ENCODE measurements at places on chromosomes 12 and 14.

DNA sequence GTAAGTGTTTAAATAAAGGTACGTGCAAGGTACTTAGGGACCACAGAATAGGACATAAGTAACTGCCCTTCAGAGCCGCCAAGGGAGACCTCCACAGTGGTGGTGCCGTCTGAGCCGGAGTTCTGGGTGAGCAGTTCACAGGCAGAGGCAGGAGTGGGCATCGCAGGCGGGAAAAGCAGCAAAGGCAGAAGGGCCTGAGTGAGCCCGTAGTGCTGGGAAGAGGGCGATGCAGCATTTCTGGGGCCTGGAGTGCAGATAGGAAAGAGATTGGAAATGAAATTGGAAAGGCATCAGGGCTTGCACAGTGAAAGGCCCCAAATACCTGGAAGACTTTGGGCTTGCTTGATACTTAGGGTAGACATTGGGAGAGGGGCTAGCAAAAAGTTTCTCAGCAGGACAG lies 32.9 kb downstream of the EVL start:
- no peak for DNase-seq

DNA sequence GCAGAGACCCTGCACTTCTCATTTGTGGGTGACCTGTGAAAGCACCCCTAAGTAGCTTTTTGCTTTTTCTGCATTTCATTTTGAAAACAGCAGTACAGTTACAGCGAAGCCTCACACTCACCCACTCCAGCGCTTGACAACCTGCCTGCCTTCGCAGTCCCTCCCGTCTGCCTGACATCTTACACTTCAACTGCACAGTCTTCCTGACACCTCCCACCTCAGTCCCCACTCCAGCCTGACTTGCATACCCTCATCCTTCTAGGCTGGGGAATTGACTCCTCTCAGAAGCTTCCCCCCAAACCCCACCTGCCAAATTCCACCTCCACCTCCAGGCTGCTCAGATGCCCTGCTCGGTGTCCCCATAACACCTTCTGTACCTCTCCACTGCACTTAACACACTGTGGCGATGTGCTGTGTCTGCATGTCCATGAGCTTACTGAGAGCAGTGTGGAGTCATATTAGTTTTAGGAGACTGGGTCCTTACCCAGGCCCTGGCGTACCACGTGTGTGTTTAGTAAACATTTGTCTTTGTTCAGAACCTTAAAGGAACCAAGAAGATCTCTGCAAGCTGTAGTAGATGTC lies 159.4 kb downstream of the PRKCH start:
- DNase-seq = no peak

DNA sequence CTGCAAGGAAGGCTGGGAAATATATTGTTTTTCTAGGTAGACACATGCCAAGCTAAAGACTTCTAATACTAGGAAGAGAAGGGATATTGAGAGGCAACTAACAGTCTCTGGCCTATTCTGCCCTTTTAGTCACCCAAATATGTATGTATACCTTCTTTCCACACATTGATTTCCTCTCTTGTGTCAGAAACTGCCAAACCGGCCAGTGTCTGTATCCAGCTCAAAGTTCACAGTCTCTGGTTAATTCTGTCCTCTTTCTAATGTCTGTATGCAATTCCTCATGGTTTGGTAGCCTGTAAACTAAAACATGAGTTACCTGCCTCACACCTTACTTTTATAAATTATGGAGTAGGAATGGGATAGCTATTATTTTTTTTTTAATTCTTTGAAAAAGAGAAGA lies 25.2 kb upstream of the CPSF6 start:
- DNase-seq = no peak

- DNase-seq = peak; percentile 36
Measured at GRCh38 chr14:69263364-69263763, 3.4 kb downstream of the GALNT16 start.

DNA sequence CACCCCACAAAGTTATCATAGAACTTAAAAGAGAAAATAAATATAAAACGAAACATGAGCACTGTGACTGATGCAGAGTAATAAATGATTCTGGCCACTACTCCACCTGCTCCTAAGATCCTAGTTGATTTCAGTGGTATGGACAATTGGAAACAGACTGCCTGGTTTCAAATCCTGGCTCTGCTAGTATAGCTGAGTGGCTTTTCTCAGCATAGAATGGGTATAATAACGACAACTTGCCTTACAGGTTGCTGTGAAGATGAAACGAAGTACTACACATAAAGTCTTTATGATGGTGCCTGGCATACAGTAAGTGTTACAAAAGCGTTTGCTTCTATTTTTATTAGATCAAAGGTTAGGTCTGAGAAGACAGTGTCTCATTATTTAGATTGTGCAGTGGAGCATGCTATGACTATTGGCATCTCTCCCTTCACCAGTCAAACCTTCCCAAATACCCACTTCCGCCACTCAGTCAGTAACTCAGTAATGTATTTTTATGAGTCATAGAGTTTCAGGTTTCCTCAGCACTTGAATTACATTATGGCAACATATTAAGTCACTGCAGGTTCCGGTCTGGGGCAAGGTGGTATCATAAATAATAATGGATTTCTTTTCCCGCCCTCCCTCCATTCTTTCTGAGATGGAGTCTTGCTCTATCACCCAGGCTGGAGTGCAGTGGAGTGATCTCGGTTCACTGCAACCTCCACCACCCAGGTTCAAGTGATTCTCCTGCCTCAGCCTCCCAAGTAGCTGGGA lies 29.7 kb upstream of the NR2C1 start:
- no peak for DNase-seq

GRCh38 chr14:75435473-75435872 lies 7.7 kb downstream of the JDP2 start:
- DNase-seq = no peak

DNA sequence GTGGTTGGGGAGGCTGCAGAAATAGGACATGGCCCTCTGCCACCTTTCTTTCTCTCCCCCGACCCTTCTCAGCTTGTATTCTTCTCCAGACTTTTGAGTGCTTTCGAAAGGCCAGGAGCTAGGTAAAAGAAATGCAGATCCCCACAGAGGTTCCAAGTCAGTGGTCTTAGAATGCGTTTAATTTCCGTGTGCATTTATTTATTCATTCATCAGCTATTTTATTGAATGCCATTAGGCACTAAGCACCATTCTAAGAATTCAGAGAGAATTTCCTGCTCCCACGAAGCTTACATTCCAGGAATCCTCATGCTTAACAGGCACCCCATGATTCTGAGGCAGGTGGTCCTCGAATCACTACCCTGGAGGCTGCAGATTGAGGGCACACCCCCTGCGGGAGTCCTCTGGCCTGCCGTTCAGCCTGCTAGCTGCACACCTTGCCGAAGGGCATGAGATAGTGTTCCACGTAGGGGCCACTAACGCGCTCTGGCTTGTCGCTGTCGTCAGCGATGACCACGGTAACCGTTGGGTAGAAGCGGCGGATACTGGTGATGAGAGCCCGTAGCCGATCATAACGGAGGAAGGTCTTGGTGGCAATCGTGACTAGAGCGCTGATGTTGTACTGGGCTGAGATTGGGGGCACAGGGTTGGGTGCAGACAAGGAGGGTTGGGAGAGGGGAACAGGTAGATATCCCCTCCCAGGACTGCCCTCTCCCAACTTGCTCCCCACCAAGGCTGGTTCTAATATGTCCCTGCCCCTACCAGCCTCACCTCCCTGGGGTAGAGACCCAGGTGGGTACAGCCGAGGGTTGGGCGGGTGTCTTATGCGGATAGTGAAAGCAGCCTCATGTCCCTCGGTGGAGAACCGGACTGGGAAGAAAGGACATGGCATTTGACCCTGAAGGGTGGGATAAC lies 4.5 kb downstream of the B4GALNT1 start:
- DNase-seq = no peak

- DNase-seq = no peak
Measured at GRCh38 chr12:43022838-43023237, 433.3 kb upstream of the PRICKLE1 start.

DNA sequence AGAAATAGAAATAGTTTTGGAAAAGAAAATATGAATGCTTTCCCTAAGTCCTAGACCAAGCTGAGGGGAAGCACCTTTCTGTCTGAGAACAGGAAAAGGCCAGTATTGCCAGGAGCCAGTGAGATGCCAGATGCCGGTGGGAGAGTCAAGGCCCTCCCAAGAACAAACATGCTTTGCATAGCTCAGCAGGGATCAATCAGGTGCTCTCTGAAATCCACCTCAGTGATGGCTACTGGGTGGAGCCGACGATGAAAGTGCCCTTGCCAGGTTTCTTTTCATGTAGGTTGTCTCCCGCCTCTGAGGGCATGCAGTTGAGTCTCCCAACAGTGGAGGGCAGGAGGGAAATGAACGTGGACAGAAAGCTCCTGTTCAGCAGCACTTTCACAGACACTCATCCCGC lies 28.3 kb downstream of the DEGS2 start:
- DNase-seq = no peak

DNA sequence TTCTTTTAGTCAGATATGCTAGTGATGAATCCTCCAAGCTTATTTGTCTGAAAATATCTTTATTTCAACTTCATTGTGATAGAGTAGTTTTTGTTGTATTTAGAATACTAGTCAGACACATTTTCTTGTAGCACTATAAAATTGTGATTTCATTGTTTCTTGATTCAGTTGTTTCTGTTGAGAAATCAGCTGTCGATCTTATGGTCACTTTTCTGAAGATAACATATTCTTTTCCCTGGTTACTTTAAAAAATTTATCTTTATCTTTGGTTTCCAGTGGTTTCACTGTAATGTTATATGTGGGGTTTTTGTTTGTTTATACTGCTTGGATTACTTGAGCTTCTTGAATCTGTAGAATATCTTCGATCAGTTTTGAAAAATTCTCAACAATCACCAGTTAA lies 426.1 kb downstream of the SOX5 start:
- no peak for DNase-seq

GRCh38 chr12:105970885-105971284 lies 167.9 kb downstream of the NUAK1 start:
- DNase-seq = no peak

DNA sequence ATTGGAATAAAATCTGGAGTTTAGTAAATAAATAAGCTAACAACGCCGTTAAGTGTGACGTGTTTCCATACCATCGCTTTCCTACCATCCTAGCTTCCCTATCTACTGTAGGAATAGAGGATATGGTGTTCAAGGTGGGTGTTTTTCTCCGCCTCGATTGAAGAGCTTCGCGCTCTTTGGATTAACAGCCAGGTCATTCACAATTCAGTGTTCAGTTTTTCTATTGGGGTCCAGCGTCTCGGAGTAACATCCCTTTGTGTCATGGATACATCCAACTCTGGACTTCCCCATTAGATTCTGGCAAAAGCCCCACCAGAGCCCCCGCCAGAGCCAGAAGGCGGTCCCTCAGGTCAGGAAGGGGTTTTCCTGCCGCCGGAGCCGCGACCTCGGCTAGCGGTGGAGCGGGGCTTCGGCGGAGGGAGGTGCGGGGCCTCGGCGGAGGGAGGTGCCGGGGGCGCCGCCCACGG lies 1.2 kb upstream of the SRGAP1 start:
- peak; percentile 47 for DNase-seq

- no peak for DNase-seq
Measured at GRCh38 chr12:9027161-9028059, 38.1 kb downstream of the KLRG1 start.

DNA sequence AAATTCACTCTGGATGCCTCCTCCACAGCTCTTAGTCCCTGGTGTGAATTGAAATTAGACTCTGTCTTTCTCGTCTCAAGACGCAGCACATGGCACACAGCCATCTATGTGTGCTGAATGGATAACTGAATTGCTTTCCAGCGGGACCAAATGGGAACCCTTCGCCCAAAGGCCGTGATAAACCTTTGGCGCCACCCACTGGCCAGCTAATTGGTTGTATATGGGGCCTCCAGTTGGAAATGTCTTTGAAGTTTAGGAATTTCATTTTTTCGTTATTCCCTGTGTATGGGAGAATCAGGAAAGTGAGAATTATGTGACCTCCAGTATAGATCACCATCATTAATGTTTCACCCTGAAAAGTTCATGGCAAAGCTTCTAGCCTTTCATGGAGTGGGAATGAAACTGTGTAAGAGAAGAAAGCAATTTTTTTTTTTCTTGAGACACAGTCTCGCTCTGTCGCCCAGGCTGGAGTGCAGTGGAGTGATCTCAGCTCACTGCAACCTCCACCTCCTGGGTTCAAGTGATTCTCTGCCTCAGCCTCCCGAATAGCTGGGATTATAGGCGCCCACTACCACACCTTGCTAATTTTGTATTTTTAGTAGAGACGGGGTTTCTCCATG lies 9.8 kb upstream of the HSP90AA1 start:
- peak; percentile 94 for DNase-seq

- no peak for DNase-seq
Measured at GRCh38 chr14:97354119-97354722, 557.0 kb downstream of the VRK1 start.

DNA sequence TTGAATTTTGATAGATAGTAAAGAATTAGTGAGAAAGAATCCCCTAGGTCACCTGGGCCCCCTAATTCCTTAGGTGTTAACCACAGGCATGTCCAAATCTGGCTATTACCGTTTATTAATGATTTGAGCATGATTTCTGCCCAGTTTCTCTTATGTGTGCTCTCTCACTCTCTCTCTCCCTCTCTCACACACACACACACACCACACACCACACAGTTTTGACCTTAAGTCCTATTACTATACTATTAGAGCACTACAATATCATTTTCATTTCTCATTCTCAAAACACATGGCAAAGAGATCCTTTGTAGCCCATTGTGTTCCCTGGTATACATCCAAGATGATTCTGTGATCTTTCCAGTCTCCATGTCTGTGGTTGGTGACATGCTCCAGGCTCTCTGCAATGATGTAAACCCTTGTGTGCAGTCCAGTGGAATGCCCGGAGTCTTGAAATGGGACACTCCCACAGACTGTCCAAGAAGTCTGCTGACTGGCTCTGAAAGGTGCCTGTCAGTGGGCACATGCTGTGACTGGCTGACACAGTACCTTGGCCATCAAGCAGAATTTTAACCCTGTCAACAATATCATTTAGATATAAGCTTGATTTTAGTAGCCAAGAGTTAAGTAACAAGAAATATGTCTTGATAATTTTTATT lies 96.2 kb downstream of the FIGNL2 start:
- peak; percentile 96 for DNase-seq

DNA sequence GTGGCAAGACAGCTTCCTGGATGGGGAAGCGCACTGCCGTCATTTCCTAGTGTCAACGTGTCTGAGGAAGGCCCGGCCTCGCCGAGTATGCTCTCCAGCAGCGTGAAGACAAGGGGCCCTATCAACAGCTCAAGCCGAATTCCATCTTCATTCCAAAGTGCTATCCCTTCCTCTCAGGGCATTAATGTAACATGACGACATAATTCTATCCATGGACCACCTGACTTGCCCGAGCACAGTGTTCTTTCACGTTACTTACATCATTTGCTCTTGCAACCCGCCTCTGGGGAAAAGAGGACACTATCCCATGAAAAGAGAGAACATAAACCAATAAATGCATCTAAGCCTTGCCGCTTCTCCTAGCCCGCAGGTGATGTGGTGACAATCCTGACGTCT lies 22.9 kb downstream of the CCDC92 start:
- DNase-seq = no peak
